ENCODE measurements at places on chromosomes 1 and 21.

DNA sequence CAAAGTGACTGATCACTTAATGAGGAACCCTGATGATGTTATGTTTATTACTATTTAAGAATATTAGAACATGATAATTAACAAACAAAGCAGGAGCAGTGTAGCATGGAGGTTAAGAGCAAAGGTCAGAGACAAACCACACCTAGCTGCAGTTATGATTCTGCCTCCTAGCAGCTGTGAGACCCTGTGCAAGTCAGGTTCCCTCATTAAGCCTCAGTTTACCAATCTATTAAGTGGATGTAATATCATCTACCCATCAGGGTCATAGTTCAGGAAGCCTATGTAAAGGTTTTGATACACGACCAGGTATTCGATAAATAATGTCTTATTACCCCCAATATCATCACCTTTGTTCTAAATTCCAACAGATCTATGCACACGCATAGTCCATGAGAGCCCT, 32.0 kb downstream of the DUSP10 start:
- no peak for DNase-seq

- DNase-seq, result no peak
Observed at GRCh38 chr1:32639489-32640075, 10.8 kb downstream of the ZBTB8OS start.

DNA sequence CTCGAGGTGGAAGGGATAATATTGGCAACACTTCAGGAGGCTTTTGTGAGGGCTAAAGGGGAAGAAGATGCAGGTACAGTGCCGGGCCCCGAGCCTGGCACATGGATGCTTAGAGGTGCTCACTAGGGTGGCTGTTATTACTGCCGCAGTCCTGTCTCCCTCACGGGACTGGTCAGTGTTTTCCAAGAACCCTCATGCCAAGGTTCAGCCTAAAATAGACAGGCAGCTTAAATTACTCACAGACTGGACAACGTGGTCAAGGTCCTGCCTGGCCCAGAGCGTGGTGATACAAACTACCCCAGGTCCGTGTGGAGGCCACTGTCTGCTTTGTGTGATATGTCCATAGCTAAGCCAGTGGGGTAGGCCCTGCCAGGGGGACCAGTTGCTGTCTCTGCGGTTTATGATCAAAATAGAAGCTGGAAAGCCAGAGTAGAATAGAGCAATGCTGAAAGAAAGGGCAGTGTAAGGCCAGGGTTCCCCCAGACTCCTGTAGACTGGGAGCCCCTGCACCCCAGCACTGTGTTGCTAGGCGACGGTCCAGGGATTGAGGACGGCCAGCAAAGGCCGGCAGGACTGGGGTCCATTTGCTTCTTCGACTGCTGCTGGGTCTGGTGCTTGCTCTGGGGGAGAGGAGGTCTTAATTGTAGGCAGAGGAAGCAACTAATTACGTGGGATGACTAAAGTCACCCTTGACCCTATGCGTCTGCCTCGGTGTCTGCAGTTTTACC, 36.1 kb downstream of the ELAPOR1 start:
- DNase-seq, result no peak

- DNase-seq, result no peak
Observed at GRCh38 chr1:210291786-210292230, 36.9 kb upstream of the HHAT start.

GRCh38 chr1:2463396-2463795, 12.7 kb upstream of the PLCH2 start:
- DNase-seq, result no peak

All from retinal pigment epithelial cell (primary cell).